ENCODE measurements at places on chromosomes 11 and 22.

DNA sequence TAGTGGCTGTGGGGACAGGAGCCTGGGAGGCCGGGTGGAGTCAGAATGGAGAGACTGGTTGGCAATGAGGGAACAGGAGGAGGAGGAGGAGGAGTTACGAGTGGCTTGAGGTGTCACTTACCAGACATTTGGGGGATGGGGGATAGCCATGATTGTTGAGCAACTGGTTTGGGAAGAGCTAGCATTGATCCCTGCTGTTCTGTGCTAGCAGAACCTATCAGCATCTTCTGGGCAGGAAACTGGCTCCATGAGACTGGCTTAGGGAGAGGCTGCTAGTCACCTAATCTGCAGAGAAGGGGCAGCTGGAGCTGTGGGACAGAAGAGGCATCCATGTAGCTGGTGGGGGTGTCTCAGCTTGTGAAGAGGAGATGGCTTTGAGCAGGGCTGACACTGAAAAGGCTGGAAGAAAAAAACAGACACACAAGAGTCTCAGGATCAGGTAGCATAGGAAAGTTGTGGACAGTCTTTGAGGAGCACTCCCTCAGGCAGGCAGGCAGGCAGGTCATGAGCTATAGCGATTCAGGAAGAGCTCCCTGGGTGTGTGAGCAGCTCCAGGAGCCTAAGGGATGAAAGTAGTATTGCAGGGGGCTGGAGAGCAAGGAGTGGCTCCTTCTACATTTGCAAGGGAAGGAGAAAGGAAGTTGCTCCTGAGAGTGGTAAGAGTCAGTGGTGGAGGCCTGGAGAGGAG is 22.3 kb downstream of the PIK3IP1 start:
- no peak for DNase-seq

GRCh38 chr11:69828971-69829344 is 9.7 kb upstream of the FGF3 start:
- DNase-seq: no peak

GRCh38 chr11:45332276-45332934 is 46.3 kb upstream of the SYT13 start:
- peak; percentile 5 for DNase-seq

GRCh38 chr11:2772544-2773031 is 72.8 kb upstream of the KCNQ1OT1 start:
- no peak for DNase-seq

GRCh38 chr22:20118300-20119020 is 1.4 kb upstream of the TRMT2A start:
- no peak for DNase-seq

GRCh38 chr11:1796413-1797011 is 32.8 kb upstream of the CTSD start:
- DNase-seq: no peak

DNA sequence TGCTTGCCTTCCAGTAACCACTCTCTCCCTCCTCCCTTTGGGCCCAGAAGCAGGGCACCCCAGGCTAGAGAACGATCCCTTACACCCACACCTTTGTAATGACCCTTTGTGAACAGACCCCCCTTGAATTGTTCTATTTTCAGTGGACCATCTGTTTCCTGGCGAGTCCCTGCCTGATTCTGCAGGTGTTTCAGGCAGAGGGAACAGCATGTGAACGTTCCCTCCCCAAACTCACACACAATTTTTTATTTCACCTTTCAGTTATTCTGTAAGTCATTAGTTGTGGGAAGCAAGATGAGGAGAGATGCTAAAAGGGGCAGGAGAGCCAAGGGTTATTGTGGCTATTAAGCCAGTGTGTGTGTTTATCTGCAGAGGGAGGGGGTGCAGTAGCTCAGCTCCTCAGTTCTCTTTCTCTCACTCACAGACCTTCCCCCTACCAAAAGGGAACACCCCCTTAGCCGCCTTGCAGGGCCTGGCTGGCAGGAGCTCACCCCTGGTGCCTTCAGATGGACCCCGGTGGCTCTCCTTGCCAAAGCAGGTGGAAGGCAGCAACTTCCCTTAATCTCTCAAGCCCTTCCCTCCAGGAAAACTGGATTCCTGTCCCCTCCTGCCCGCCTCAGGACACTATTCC is 64.8 kb upstream of the SPON1 start:
- DNase-seq: no peak

DNA sequence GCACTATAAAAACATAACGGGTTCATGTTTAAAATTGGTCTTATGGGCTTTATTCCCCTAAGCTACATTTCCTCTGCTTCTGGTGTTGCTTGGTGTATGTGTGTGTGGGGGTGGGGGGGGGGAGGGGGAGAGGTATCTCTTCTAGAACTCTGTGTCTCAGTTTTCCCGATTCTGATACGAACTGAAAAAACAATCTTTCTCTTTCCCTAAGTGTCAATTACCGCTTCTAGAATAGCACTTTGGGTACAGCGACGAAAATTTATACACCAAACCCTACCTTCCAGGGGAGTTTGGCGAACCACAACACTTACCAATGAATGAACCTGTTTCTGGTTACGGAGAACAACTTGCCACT is 636 bp downstream of the NUP160 start:
- no peak for DNase-seq

DNA sequence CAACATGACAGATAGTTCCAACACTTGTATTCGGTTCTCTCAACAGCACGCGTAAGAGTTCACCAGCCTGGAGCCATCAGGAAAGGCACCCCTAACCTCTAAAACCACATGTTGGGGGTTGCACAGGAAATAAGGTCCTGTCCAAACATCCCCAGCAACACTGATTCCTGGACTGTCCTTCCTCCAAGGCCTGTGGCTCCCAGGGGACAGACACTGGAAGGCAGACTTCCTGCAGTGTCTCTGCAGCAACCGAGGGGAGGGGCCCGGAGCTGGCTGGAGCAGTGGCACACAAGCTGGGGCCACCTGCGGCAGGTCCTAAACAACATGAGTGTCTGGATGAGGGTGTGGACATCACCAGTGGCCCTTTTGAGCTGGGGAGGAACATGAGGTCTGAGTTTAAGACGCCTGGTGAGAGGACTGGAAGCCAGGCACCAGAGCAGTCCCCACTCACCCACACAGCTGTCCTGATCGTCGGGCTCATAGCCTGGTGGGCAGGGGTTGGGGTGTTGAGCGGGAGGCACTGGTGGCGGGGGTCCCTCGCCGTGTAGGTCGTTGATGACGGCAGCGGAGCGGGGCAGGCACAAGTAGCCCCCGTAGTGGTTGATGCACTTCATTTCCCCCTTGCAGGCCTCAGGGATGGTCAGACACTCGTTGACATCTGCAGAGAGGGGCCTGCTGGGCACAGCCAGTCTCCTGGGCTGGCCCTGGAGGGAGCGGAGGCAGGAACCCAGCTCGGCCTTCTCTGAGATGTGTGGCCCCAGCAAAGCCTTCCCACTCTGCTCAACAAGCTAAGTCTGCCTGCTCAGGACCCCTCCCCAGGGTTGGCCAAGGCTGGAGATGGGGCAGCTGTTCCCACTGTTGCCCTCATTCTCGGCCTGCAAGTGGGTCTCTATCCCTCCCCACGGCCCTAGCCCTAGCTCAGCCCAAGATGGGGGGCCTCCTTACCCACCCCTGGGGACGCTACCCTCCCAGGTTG is 1.6 kb downstream of the EFEMP2 start:
- DNase-seq: no peak
